Ureter (tissue), 1 donor: ENCODE measurements at places on chromosomes 6 and 20. TPM values are rescaled to one million over a fixed set of nuclear protein-coding genes. Genes with fewer than 3 reads are reported as not detected.

Gene VWA7
- total RNA-seq = 5.5 TPM

Gene FAM162B
- 5.6 TPM for total RNA-seq

Gene DDX27
- 33.2 TPM for total RNA-seq

Gene TTK
- total RNA-seq = 1.5 TPM

Gene FOXF2
- total RNA-seq = 3.4 TPM

Gene PCSK2
- total RNA-seq = not detected

Gene TMEM217
- 1.2 TPM for total RNA-seq

Gene CST1
- total RNA-seq = not detected

Gene SEMG1
- not detected for total RNA-seq
